ENCODE measurements at places on chromosomes 16 and 17. TPM values are rescaled to one million over a fixed set of nuclear protein-coding genes. Genes with fewer than 3 reads are reported as not detected.

GRCh38 chr16:69818891-69819545, 56.9 kb downstream of the WWP2 start:
- no peak for DNase-seq

DNA sequence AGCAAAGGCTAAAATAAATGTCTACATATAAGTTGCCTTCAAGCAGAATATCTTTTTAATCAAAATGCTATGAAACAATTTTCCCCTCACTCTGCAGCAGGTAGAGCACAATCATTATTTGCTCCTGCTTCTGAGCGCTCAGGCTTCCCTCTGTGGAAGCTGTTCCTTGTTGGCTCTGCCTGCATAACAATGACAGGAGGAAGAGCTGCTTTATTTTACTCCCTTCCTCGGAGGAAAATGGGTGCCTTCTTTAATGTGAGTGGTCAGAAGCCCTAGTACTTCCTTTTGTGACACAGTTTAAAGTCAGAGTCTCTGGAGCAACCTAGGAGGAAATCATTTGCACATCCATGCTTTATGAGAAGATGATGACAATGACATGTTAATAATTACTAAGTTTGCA, 492.1 kb downstream of the CDH8 start:
- no peak for DNase-seq

PDILT gene
- not detected for total RNA-seq

- no peak for DNase-seq
These were observed 45.5 kb downstream of the CPPED1 start for GRCh38 chr16:12758031-12758669.

KRTAP16-1 gene
- not detected for total RNA-seq

SLC25A39 gene
- total RNA-seq, result 248 TPM

IL34 gene
- total RNA-seq, result 0.24 TPM

DNA sequence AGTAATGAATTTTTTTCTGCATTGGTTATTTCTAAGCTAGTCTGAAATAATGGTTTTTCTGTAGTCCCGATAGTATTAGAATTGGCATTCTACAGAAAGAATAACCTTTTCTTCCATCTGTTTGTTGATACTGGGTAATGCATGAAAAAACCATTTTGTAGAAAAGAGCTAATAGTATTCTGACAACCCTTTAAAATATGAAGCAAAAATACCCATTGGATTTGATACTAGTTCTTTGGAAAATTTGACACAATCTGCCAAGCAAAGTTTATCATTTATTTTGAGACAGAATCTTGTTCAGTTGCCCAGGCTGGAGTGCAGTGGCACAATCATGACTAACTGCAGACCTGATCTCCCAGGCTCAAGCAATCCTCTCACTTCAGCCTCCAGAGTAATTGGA, 366.8 kb upstream of the MON1B start:
- DNase-seq, result no peak

- DNase-seq, result no peak
These were observed 434 bp upstream of the CPSF4L start for GRCh38 chr17:73261952-73262675.

DNA sequence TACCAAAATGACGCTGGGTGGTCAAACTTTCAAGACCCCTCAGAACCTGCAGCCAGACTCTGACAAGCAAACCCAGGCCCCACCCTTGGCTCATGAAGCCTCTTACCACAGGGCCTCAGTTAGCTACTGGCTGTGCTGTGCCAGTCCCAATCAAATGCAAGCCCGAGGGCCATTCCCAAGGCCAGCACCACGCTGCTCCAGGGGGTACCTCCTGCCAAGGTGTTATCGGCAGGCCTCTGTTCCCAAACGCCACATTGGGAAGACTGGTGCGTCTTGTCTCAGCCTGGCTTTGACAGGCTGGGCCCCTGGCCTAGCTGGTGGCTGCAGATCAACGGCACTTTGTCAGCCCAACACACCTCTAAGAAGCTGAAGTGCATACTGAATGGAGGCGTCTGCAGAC, 35.8 kb upstream of the NOG start:
- DNase-seq, result no peak

DNA sequence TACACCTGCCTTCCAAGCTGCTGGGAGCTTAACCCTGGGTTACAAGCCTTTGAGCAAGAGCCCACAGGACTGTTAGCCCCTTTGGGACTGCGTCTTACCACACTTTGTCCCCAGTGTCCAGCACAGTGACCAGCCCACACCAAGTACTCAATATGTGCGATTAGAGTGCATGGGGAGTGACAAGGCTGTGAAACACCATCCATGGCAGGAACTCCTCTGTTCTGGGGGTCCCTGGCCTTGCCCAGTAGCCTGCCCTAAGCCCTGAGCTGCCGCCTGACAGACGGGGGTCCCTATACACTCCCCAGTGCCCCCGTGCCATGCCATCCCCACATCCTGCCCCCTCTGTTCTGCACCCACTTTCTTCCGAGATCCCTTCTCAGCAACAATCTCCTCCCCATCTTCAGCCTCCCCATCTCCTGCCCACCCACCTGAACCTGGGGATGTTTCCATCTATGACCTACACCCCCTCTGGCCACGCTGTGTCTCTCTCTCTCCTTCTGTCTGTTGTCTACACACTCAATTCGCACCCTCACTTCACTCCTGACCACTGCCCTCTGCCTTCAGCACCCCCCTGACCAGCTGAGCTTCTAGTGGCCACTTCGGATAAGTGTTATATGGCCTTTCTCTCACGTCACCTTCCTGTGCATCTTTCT, 112.9 kb upstream of the SMURF2 start:
- no peak for DNase-seq

DNA sequence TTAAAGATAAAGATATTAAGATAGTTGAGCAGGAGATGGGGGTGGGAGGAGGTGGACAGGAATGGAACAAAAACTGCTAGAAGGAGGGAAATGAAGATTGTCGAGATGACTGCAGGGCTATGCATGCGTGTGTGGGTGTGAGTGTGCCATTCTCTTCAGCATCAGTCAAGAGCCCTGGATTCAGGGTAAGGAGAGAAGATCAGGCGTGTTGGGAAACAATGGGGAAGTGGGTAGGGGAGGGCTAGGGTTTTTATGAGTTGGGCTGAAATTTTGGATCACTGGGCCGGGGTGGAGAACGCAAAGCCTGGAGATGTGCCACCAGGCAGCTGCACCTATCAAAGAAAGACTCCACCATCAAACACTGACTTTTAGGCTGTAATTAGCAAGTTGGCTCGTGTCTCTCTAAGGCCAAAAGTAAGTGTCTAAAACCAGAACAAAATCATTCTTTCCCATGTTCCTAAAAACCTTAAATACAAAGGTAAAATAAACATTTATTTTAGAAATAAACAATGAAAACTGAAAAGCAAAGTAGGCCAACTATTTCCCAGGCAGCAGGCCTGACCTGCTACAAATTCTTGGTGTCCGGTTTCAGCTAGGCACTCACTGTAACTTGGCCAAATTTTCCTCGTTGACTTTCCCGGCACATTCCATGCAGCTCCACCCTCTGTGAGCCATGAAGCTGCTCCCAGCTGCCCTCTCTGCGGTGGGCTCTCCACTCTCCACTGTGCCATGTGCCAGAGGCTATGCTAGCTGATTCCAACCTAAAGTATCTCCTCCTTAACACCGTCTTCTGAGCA, 4.2 kb downstream of the CDRT4 start:
- DNase-seq, result no peak

GRCh38 chr17:30824002-30824355, 513 bp downstream of the CRLF3 start:
- peak; percentile 14 for DNase-seq

DNA sequence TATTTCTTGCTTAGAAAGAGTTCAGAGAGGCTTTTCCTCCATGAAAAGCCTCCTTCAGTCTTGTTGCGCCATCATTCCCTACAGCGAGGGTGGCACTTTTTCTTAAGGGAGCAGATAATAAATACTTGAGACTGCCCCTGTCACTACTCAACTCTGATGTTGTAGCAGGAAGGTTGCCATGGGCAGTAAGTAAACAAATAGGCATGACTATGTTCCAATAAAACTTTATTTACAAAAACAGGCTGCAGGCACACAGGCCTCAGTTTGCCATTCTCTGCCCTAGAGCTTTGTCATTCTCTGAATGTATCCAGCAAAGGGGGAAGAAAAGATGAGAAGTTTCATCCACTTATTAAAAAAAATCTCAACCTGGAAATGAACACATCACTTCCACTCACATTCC, 60.4 kb downstream of the MYOCD start:
- DNase-seq, result no peak

TMEM238L gene
- total RNA-seq, result not detected

DNA sequence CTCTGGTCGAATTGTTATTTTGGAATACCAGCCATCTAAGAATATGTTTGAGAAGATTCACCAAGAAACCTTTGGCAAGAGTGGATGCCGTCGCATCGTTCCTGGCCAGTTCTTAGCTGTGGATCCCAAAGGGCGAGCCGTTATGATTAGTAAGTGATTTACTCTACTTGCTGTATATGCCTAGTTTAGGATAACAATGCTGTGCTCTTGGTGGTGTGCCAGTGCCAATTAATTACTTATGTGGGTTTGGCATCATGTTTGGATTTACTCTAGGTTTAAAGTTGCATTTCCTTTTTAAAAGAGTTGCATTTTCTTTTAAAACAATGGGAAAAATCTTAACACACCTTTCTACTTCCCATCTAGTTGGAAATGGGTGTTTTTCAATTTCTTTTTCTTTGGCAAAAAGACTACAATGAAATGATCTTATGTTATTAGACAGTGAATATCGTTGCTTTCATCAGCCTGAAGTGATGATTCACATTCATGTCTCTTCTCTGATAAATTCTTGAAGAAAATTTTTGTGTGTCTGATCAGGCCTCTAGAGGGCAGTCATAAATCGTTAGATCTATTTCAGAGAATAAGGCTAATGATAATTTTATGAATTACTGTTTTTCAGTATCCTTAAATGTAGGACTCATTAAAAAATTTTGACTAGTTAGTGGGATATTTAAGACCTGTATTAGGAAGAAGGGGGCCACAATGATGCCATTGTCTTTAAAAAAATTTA, 5.6 kb downstream of the SF3B3 start:
- DNase-seq, result no peak

GRCh38 chr17:8272421-8272820, 16.0 kb upstream of the RANGRF start:
- no peak for DNase-seq

DNA sequence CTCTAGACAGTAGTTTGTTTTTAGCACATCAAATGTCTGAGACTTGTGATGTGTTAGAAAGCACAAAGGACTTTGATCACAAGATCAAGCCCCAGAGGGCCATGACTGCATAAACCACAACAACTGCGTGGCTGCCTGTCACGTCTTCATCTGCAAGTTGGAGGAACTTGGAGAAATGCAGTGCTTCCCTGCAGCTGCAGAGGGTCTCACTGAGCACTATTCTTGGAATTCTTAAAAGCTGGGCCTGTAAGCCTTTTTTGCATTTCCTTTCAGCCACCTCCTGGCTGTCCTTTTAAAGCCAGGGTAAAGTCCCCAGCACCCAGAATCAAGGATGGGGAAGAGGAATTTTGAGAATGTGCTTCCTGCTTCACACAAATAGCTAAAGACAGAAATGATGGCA, 431.3 kb downstream of the MAF start:
- no peak for DNase-seq

DNA sequence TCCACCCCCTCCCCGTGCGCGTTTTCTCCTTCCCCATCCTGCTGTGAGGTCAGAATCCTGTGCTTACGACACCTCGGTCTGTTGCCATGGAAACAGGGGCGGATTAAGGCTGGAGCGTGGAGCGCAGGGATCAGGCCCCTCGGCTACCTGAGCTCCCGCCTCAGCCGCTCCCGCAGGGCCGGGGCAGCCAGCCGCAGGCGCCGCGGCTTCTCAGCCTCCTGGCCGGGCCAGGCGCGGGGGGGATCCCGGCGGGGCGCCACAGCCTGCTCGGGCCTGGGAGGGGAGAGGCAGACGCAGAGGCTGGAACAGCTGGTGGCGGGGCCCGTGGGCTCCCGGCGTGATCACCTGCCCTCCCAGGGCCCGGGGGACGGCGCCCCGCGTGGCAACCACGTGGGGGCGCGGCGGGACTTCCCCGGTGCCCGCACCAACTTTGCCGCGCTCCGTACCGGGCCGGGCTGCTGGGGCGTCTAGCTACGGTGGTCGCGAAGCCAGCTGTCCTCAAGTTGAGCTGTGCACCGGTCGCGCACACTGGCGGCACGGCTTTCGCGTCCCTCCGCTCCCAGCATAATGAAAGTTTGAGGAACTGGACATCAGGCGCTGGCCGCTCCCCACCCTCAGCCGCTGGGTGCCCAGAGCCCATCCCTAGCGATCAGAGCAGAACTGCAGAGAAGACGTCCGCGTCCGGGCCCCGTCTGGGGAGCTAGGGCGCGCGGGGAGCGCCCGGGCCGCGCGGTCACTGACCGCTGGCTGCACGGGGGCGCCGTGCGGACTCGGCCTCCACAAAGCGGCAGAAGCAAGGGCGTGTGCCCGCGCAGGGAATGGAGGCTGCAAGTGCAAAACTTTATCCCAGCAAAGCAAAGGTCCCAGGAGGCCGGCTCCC, 1.2 kb downstream of the RTN4RL1 start:
- peak; percentile 33 for DNase-seq

GRCh38 chr17:53942436-53942835, 119.7 kb downstream of the KIF2B start:
- no peak for DNase-seq

DNA sequence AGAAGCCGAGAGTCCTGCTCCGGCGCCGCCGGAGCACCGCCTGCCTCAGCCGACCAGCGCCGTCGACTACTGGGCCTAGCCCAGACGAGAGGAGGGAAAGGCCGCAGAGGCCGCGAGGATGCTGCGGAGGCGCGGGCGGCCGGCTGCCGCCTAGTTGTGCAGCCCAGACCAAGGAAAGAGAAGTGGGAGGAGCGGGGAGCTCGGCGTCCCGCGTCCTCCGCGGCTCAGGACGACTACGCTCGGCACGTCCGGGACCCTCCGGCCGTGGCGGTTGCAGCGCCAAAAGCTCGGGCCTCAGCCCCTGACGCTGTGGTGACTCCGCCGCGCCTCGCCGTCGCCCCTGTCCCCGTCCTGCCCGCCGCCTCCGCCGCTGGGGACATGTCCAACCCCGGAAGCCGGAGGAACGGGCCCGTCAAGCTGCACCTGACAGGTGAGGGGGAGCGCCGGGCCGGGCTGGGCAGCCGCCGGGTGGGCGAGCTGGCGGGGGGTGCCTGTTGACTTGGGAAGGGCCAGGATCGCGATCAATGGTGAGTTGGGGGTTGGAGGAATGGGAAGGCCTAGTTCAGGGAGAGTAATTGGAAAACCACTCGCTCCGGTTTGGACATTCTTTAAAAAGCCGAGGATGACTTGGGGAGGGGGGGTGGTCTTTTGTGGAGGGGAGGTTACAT, 37.7 kb downstream of the RNF135 start:
- DNase-seq, result peak; percentile 34

DNA sequence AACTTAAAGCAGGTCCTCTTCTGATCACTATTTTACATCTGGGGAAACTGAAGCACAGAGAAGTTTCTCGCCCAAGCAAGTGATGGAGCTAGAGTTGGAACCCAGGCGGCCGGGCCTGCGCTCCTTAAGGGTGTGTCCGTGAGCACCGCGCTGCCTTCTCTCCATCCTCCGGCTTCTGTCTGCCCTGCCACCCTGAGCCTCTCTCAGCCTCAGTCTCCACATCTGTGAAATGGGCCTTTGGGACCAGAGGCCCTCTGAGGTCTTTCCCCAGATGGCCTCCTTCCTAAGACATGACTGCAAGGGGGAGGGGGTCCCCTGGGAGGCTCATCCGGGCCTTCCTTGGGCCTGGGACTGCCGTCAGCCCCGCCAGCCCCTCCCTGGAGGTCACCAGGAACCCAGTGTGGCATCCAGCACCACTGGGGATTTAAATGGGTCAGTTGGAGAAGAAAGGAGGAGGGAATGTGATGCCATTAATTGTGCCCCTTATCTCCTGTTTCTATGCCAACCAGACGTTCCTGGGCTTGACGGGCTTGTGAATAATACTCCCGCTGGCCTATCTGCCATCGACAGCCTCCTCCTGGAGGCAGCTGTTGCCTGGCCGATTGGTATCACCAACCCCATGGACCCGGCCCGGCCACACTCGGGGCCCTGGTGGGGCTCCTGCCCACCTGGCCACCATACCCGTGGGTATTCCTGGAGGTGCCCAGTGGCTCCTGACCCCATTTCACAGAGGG, 5.1 kb downstream of the ZFPM1 start:
- DNase-seq, result no peak
